ENCODE measurements at places on chromosomes 5 and 9.

GRCh38 chr5:96903300-96903699, 27.0 kb downstream of the ERAP2 start:
- no peak for DNase-seq

- no peak for DNase-seq
Measured at GRCh38 chr5:72692231-72692637, 124.2 kb upstream of the TNPO1 start.

DNA sequence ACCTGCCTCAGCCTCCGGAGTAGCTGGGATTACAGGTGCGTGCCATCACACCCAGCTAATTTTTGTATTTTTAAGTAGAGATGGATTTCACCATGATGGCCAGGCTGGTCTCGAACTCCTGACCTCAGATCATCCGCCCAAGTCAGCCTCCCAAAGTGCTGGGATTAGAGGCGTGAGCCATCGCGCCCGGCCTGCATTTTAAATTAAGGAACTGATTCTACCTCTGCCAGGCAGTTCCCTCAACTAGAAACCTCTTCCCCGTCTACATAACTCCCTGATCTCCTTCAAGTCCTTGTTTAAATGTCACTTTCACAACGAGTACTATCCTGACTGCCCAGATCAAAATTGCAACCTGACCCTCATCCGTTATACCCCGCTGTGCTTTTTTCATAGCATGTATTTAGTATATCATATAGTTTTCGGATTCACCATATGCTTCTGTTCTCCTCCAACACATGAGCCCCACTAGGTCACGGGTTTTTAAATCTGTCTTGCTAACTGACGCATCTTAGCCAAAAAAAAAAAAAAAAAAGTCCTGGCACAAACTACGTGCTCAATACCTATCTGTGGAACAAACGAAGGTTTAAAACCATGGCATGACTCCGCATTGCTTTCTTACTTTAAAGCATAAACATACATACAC, 858 bp upstream of the SOWAHA start:
- DNase-seq = no peak

- no peak for DNase-seq
Measured at GRCh38 chr9:69757996-69758675, 1.7 kb downstream of the PTAR1 start.

GRCh38 chr5:136037001-136037705, 8.4 kb downstream of the TGFBI start:
- no peak for DNase-seq

DNA sequence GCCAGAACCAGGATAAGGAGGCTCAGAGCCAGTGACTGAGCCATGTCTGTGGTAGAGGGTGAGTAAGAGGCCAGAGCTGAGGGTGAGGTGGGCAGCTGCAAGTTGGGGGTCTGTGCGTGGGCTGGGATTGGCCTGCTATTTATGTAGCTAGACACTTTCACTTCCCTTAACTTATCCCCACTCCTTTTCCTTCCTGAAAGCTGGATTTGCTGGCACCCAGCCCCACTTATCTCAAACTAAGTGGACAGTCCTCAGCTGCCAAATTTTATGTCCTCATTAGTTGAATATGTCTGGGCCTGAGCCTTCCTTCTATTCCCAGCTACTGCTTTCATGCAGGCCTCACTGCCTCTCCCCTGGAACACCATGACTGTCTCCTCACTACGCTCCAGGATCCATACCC, at the start of gene CCL21:
TSS of gene CCL21 (minus strand) at position 114 of the 400 bp plus-strand sequence. CDS start at position 44, 70 bp downstream.
- DNase-seq = no peak

DNA sequence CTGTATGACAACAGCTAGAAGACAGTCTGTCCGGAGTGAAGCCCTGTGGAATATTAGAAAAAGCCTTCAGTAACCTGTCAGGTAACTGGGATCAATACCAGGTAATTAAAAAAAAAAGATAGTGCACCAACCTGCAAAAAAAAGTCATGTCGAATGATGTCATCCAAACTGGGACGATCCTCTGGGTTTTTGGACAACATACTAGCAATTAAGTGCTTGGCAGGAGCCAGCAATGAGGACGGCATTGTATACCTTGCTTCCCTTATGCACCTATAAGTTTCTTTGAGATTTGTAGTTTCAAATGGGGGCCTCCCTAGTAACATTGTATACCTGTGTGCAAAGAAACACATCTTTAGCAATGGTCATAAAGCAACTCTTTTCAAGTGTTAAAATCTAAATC, 2.8 kb downstream of the PLK2 start:
- no peak for DNase-seq

DNA sequence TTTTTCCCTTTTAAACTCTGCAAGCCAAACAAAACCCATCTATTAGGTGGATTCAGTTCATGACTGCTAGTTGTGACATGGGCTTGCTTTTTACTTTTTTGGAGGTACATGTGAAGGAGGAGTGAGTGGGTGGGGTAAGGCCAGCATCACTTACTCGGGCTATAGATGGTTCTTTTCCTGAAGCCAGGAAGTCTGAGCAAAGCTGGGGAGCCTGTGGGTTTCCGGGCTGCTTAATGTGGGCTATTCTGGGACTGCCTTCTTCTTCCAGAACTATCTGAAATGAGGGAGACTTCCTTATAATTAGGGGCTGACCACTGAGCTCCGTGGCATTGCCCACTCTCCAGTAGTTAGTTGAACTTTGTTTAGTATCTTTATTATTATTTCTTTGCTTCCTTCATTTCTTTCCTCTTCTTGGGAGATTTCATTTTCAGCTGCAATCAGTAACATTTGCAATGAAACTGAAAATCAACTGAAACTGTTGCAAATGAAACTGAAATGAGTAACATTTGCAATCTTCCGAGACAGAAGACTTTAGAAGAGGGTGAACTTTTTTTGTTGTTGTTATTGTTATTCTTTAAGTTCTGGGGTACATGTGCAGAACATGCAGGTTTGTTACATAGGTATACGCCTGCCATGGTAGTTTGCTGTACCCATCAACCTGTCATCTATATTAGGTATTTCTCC, 204.9 kb downstream of the LRRC70 start:
- no peak for DNase-seq

- no peak for DNase-seq
Measured at GRCh38 chr9:79289856-79290255, 281.9 kb upstream of the TLE4 start.

- no peak for DNase-seq
Measured at GRCh38 chr9:38387751-38388150, 4.8 kb upstream of the ALDH1B1 start.
